ENCODE measurements at places on chromosomes 1 and 21.

DNA sequence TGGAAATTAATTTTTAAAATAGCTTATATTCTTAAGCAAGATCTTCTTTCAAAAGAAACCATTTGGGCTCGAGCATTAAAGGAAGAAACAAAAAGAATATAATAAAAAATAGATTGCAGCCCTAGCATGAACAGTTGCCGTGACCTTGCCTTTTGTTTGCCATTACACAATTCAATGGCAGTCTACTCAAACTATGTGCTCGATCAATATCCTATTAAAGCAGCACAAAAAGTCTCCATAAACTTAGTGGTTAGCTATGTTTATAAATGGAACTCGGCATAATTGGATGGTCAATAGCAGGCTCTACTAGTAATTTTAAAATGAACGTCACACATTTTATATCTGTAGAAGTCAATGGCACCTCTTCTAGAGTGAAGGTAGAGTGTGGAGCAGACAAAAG is 256.5 kb downstream of the NFIA start:
- no peak for DNase-seq

- DNase-seq, result no peak
Observed at GRCh38 chr1:40435471-40435870, 14.8 kb upstream of the ZFP69B start.

GRCh38 chr1:205642679-205643307 is 11.0 kb upstream of the ELK4 start:
- DNase-seq, result no peak

DNA sequence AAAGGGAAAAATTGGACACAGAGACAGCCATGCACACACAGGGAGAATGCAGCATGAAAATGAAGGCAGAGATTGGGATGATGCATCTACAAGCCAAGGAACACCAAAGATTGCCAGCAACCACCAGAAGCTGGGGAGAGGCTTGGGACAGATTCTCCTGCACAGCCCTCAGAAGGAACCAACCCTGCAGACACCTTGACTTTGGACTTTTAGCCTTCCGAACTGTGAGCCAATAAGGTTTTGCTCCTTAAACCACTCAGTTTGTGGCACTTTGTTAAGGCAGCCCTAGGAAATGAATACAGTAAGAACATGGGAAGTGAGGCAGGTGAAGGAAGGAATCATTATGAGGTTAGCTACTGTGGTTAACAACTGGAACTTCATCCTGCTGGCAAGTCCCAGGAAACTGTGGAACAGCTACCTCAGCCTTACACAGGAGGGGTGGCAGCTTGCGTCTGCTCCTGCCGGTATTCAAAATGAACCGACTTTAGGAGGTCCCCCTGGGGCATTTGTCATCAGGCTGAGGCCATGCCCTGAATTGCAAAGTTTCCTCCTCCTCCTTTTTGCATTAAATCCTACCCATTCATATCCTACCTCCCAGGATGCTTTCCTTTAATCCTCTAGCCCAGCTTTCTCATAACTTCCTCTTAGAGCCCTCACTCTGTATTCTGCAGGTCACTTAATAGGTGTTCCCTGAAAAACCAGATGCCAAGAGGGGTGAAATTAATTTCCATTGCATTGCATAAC is 15.4 kb downstream of the CD247 start:
- no peak for DNase-seq

Measured in suppressor macrophage treated with lipopolysaccharide for 4 hours (primary cell).